Fibroblast of pulmonary artery (primary cell): ENCODE measurements at places on chromosomes 5 and 9.

GRCh38 chr9:129023036-129023907 is 4.9 kb downstream of the SH3GLB2 start:
- peak; percentile 62 for DNase-seq

DNA sequence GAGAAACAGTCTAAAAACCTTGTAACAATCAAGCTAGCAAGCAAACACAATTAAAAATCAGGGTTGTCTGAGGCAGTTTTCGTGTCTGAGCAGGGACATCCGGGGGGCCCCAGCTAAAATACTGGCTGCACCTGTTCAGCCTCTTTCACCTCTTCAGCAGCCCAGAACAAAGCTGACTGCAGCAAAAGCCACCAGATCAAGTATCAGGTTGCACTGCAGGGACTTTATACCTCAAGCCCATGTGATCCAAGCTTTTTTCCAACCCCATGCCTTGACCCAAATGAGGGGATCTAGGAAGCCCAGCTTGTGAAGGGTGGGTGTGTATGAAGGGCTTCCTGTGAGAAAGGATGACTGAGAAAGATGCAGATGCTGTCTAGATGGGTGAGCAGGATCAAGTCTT is 133.4 kb downstream of the SEMA6A start:
- DNase-seq = no peak

- DNase-seq = no peak
Measured at GRCh38 chr9:101032426-101032825, 3.9 kb downstream of the PLPPR1 start.

- DNase-seq = no peak
Measured at GRCh38 chr9:6243746-6244145, 28.1 kb downstream of the IL33 start.

DNA sequence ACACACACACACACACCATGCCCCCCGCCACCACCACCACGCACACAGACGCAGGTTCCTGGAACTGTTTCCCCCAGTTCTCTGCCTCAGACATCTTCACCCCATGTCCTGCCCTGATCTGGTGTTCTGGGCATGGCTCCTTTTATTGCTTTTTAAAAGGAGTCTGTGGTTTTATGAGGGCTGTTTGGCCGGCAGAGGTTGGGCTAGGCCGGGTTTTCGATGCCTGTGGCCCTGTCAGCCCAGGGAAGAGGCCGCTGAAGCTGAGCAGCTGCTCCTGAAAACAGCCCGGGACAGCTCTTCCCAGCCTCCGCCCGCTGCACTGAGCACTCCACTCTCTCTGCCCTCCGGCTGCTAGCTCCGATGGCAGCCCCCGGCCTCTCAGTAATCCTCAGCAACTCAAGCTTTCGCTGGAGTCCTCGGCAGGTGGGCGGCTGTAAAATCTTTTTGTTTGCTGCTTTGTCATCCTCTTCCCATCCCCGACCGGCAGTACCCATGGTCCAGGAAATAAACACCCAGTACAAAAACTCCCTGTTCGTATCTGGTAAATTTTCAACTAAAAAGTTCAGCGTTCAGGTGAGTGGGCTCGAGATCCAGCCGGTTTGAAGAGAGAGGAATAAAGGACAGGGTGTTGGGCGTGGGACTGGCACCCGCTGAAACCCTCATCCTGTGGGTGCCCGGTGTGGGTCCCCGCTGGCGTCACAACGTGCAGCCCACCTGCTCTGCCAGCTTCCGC is 103.0 kb upstream of the ERCC6L2 start:
- DNase-seq = peak; percentile 55

GRCh38 chr9:3263698-3264097 is 262.1 kb downstream of the RFX3 start:
- DNase-seq = no peak

- no peak for DNase-seq
Measured at GRCh38 chr5:172689801-172690200, 48.7 kb downstream of the NEURL1B start.

- DNase-seq = no peak
Measured at GRCh38 chr5:35365758-35366157, 135.5 kb upstream of the PRLR start.

DNA sequence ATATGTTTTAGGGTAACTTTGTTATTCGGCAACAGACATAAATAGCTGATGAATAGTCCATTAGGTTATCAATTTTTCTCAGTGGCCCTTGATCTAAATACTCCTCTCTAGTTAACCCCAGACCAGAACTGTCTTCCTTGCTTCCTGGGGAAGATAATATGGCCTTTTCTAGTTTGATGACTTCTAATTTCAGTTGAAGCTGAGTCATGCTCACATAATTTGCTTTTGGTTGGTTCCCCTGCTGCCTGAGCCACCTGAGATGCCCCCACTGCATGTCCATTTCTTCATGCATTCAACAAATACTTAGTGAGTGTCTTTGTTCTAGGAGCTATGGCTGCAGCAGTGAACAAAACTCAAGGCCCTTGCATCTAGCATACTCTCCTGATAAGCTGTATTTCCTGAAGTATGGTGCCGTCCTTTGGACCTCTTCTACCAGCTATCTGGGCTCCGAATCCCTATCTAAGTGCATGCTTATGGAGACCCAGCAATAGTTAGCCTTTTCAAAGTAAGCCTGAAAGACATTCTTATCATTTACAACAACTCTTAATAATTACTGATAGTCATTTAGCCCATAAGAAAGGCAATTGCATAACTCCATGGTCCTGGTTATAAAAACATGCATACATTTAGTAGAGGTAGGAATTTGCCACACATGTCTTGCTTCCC is 84.5 kb upstream of the SLC12A2 start:
- DNase-seq = no peak

DNA sequence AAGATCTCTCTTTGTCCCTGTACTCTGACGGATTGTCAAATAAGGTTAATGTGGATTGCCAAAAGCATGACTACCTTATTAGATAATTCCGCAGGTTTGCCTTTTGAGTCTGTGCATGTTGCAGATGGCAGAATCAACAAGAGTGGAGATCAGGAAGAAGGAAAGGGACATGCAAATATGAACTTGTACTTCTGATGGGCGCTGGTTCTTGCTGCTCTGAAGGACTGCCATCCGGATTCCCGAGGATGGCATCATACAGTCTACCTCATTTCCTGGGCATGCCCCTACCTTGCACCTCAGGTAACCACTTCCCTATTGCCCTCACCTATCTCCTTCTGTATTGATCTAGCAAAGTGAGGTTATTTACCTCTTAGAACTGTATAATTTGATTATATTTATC is 504.2 kb downstream of the ACTL7B start:
- no peak for DNase-seq

- no peak for DNase-seq
Measured at GRCh38 chr9:14216612-14217194, 97.2 kb downstream of the NFIB start.
